Kidney tubule cell (primary cell): ENCODE measurements at places on chromosomes 2 and 18.

GRCh38 chr2:234996069-234996940 lies 44.5 kb downstream of the SH3BP4 start:
- DNase-seq: peak; percentile 95

DNA sequence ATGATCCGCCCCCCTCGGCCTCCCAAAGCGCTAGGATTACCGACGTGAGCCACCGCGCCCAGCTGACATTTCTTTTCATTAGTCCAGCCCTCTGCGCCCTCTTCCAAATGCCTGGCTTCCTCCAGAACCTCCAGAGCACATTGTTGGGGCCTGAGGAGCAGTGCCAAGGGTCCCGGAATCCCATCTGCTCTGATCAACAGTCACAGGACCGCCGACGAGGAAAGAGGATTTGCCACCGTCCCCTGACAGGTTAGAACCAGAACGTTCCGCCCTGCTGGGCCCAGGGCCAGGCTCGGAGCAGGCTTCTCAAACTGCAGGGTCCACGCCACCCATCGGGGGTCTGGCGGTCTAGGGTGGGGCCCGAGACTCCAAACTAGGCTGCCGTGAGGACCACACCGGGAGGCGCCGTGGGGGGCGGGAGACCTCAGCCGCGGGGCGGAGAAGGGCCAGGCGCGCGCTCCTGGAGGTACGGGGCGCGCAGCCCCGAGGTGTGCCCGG lies 36.9 kb upstream of the ITM2C start:
- no peak for DNase-seq

- DNase-seq: no peak
Observed at GRCh38 chr2:37026050-37026449, 58.1 kb downstream of the HEATR5B start.

DNA sequence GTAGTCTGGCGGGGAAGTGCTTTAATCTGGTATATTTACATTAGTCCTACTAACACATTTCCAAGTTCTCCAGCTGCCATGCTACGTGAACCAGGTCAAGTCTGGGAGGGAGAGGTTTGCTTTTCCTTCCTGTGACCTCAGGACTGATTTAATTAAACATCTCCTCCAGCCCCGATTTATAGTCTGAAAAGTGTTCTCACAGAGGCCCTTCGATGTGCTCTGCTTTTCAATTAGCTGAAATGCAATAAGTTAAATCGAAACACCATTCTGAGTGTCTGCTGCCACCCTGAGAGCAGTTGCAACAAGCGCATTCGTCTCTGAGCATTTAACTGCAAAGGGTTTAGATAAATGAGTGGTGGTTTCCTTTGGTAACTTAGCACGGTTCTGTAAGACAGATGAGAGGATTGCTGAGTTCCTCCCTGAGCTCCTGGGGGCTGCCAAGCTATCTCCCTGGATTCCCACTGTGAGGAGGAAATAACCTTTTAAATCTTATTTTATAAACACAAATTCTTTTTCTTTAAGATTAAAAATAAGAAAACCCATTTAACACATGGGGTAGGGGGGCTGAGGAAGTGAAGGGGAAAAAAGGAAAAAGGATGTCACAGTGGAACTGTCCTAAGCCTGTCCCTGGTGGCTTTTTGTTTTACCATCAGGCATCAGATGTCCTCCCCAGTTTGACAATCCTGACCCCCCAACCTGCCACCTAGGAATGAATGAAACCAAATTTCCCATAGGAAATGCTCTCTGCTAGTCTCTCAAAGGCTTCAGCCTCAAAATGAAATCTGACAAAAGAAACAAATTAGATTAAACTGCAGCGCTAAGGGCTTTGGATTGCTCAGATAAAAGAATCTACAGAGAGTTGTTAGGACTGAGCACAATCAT lies 56.5 kb upstream of the CREB1 start:
- DNase-seq: peak; percentile 87

- no peak for DNase-seq
Observed at GRCh38 chr2:186968277-186968676, 119.3 kb upstream of the ZSWIM2 start.

GRCh38 chr2:101305035-101305434 lies 3.5 kb downstream of the RNF149 start:
- DNase-seq: no peak

- DNase-seq: no peak
Observed at GRCh38 chr18:79942786-79943607, 8.5 kb downstream of the SLC66A2 start.

GRCh38 chr2:235116885-235117492 lies 165.2 kb downstream of the SH3BP4 start:
- peak; percentile 58 for DNase-seq
